ENCODE measurements at places on chromosomes 3 and 15.
A peak's percentile ranks its signal among the peaks of the same experiment; 100 is the strongest.

GRCh38 chr15:84079885-84080777, 155.4 kb upstream of the GOLGA6L4 start:
- peak; percentile 95 for DNase-seq

GRCh38 chr3:47097864-47098263, 66.0 kb downstream of the SETD2 start:
- no peak for DNase-seq

DNA sequence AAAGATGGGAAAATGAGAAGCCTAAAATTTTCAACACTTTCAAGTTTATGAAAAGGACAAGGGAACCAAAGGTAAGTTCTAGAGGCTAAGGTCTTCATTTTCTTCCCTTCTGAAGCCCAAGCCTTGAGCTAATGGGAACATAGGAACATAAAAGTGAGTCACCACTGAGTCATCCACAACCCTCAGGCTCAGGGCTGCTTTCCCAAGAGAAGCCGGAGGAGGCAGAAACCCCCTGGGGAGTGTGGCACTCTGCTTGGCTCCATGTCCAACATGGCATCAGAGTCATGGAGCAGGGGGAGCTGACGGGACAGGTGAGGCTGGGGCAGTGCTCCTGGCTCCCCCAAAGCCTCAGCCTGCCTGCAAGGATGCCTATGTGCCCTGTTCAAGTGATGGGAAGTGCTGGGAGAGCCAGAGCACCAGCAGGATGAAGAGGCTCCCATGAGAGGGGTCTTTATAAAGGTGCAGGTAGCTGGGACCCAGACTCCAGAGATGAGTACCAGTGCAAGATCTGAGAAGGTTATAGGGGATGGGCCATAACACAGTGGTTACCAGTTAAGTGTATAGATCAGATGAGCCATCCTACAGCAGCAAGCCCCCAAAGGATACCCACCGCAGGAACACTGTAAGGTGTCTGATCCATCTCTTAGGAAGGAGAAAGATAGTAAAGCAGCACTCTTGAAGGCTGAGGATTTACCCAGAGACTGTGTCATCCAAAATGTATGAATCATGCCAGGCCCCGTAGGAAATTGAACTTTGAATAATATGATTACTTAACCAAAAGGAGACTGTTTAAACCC, 31.8 kb upstream of the RYR3 start:
- DNase-seq: no peak

GRCh38 chr3:105415951-105416350, 49.2 kb downstream of the ALCAM start:
- DNase-seq: no peak

- DNase-seq: no peak
Measured at GRCh38 chr3:179716226-179716625, 63.4 kb downstream of the USP13 start.

DNA sequence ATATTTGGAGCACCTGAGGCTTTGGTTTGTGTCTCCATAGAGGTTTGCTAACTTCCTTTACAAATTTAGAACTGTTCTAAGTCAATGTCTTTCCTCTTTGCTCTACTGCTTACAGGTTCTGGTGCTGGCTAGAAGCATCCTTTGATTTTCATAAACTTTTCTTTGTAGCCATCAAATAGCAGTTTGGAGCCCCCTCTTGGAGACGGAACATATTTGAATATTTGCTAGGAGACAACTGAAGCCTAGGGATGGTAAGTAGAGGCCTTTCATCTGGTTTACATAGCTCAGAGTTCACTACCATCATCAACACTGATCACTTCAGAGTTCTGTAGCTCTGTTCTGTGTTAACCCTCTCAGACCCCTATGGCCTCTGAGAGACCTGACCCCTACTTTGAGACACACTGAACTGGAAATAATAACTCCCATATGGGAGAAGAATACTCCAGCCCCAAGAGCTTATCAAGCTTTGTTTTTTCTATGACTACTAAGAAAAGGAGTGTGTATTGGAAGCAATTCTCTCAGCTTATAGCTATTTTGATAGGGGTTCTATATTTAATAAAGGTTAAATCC, 420.4 kb downstream of the EPHA3 start:
- DNase-seq: no peak

DNA sequence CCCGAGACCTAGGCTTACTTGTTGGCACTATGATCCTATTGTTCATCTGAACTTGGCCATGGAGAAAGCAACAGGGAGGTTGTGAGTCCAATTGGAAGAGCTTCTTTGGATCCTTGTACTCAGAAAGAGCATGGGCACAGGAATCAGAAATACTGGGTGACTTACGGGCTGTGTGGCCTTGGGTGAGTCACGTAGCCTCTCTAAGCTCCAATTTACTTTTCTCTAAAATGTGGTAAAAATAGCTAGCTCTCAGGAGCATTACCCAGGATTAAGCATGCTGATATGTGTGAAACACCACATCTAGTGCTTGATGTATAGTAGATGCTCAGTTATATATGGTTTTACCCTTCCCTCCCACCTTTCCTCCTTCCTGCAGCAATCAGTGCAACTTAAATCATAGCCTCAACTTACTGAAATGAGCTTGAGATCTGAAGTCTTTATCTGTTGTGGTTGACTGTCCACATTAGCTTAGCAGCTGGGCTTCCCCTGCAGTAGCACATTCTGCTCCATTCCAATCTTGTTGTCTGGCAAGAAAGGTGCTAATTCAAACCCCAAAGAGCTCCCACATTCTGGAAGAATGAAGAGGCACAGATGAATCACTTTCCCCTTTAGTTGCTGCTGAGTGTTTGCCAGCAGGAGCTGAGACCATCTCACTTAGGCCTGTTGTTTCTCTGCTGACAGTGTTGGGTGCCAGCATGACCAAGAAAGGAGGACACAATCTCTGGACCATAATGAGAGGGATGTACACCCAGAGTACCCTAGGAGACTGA, 299.1 kb upstream of the TRIM42 start:
- no peak for DNase-seq

DNA sequence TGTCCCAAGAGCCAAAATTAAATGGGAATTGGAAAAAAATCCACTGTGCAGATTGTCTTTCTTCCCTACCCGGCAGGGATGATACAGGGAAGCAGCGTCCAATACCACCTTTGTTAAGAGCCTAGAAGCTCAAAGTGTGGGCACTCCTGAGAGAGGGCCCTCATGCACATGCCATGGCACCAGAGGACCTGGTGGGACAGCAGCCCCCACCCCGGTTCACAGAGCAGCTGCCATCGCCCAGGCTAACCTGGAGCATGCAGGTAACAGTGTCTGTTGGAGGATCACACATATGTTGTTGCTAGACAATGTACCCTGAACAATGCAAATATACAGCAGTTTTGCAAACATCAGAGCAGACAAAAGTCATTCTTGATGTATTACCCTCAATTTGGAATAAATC, 206.5 kb downstream of the TJP1 start:
- no peak for DNase-seq

- DNase-seq: no peak
Measured at GRCh38 chr15:46644501-46645481, 1010.0 kb downstream of the SQOR start.

GRCh38 chr3:100992231-100993012, 799 bp downstream of the ABI3BP start:
- no peak for DNase-seq

Measured in retina (tissue), 1 donor.